ENCODE measurements at places on chromosomes 13 and 19. TPM values are rescaled to one million over a fixed set of nuclear protein-coding genes. Genes with fewer than 3 reads are reported as not detected.

DNA sequence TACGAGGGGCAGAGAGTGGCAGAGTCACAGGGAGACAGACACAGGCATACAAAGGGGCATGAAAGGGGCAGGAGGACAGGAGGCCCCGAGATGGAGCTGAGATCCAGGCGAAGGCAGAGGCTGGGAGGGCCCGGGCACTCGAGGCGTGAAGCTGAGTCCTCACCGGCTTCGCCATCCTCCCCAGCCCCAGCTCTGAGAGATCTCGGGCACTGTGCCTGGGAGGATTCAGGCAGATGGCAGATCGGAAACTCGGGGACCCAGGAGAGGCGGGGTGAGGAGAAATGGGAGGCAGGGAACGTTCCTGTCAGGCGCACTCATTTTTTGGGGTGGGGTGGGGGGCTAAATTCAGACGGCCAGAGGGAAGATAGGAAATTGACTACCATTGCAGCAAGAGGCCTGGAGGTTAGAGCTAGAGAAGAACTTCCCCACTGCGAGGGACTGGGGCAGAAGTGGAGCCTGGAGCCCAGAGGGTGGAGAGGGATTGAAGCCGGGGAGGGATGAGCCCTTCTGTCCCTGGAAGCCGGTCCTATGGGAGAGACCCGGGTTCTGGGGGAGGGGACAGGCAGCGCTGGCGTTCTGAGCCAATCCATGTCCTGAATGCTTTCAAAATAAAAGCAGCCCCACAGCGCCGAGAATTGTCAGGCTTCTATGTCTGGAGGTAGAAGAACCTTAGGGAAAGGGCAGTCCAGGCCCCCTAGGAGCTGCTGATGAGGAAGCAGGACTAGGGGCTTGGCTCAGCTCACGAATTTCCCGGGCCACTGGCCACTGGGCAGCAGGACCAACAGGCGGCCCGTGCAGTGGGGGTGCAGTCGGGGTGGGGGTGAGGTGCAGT is 12.6 kb downstream of the LRRC4B start:
- peaks cover 12% of the 10 kb centered on the region for H3K4me1 ChIP-seq
- no peaks in the 10 kb centered on the region for H3K36me3 ChIP-seq
- H3K27me3 ChIP-seq, result peaks cover 55% of the 10 kb centered on the region
- no peak for DNase-seq
- peak overlapping the region; percentile 94 for H3K4me3 ChIP-seq
- H3K27ac ChIP-seq, result no peak overlapping the region

DNA sequence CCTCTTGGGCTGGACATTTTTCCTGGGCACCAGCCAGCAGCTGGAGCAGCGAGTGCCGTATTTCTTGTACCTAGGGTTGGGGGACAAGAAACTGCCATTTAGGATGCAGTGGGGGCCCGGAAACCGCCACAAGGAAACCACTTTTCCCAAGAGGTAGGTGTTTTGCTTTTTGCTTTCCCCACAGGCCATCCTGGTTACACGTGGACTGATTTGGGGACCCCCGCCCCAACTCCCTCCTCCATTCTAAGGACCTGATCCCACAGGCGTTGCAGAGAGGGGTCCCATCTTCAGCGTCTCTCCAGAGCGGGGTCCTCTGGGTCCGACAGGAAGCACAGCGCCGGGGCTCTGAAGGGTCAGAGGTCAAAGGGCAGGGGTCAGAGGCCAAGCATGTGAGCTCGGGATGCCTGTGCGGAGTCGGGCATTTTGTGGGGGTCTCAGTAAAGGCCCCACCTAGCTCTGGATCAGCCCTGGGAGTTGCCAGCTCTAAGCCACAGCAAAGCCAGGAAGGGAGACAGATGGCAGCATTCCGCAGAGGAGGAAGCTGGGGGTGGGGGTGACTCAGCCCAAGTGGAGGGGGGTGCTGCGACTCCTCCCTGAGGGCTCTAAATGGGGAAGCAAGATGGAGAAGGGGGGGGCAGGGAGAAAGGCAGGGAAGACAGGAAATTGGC is 4.3 kb downstream of the ZGLP1 start:
- H3K4me3 ChIP-seq, result no peak overlapping the region
- no peaks in the 10 kb centered on the region for H3K4me1 ChIP-seq
- H3K27me3 ChIP-seq, result peaks cover 13% of the 10 kb centered on the region
- no peak overlapping the region for H3K27ac ChIP-seq
- no peak for DNase-seq

DNA sequence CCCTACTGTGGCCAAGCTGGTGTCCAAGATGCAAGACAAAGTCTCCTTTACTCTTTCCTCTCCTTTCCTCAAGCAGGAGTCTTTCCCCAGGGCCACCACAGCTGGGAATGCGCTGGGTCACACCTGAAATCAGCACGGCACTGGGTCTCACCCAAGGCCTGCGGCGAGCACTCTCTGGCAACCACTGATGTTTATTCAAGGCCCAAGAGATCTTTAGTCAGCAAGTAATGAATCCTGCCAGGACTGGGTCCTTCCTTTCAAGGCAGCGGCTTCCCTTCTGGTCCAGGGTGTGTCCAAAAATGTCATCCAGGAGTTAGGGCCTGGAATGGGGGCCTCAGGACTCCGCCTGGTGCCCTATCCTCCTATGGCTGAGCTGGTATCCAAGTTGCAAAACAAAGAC is 24.1 kb downstream of the BLOC1S3 start:
- no peaks in the 10 kb centered on the region for H3K36me3 ChIP-seq
- no peak overlapping the region for H3K4me3 ChIP-seq
- no peaks in the 10 kb centered on the region for H3K4me1 ChIP-seq
- H3K27ac ChIP-seq, result no peak overlapping the region
- H3K27me3 ChIP-seq, result peaks cover 3% of the 10 kb centered on the region
- DNase-seq, result no peak

GRCh38 chr13:75049735-75050335 is 432.1 kb downstream of the TBC1D4 start:
- H3K4me1 ChIP-seq, result no peaks in the 10 kb centered on the region
- DNase-seq, result no peak
- H3K36me3 ChIP-seq, result no peaks in the 10 kb centered on the region
- H3K27me3 ChIP-seq, result no peaks in the 10 kb centered on the region
- H3K4me3 ChIP-seq, result no peak overlapping the region

CFAP97D2 gene
- total RNA-seq, result not detected

DNA sequence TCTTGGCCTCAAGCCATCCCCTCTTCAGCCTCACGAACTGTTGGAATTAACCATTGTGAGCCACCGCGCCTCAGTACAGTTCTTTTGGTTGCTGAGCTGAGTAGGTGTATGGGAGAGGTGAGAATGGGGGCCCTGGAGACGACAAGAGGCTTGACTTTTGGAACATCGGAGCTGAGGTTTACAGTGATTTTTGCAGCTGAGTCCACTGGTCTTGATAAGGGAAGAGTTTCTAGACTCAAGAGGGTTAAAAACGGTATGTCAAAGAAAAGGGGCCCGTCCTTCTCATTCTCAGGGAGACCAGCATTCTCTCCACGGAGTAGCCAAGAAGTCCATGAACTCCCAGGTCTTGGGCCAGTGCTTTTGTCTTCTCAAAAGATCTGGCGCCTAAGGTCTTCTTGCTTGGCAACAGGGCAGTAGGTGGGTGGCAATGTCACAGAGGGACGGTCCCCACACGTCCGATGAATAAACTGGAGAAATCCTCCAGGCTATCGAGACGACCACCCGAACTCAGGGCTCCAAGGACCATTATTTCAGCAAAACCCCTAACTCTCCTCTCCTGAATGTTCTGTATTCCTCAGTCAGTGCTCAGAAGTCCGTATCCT is 6.4 kb upstream of the QTRT1 start:
- H3K4me1 ChIP-seq, result peaks cover 15% of the 10 kb centered on the region
- H3K4me3 ChIP-seq, result peak overlapping the region; percentile 88
- H3K36me3 ChIP-seq, result peaks cover 21% of the 10 kb centered on the region
- DNase-seq, result no peak
- H3K27me3 ChIP-seq, result no peaks in the 10 kb centered on the region
